ENCODE measurements at places on chromosomes 4 and X.
A peak's percentile ranks its signal among the peaks of the same experiment; 100 is the strongest.

DNA sequence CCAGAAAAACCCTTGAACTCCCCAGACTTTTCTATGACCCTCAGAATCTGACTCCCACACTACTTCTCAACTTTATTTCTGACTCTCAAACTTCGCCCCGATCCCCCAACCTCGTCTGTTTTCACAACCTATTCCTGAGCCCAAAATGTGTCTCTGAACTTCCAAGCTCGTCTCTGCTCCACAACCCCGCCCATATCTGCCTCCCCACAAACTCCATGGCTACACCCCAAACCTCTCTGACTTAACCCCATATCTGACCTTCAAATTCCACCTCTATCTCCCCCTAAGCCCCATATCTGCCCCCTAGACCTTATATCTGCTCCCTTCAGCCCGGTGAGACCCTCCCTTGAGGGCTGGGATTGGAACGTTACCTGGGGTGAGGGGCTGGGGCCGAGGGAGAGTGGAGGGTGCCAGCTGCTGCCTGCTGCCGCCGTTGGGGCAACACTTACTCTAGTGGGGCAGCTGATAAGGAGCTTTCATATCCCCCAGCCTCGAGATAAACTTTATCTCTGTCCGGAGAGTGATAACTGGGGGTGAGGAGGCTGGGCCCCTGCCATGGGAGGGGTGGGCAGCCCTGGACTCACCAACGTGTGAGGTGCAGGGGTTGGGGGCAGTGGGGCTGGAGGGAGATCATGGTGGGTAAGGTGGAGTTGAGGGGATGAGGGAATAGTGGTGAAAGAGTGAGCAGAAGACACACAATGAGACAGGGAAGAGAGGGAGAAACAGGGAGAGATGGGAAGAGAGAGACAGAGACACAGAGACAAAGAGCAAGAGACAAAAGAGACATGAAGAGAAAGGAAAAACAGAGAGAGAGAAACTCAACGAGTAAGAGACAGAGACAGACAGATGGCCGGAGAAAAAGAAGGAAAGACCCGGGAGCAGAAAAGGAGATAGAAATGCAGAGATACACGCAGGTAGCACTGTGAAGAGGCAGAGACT is 1.4 kb downstream of the GATA1 start:
- DNase-seq = no peak

- DNase-seq = no peak
Measured at GRCh38 chr4:53905276-53905940, 159.0 kb downstream of the CHIC2 start.

- DNase-seq = no peak
Measured at GRCh38 chr4:153438916-153439756, 27.0 kb upstream of the TMEM131L start.

- DNase-seq = peak; percentile 51
Measured at GRCh38 chr4:6720202-6720699, 4.3 kb downstream of the BLOC1S4 start.

DNA sequence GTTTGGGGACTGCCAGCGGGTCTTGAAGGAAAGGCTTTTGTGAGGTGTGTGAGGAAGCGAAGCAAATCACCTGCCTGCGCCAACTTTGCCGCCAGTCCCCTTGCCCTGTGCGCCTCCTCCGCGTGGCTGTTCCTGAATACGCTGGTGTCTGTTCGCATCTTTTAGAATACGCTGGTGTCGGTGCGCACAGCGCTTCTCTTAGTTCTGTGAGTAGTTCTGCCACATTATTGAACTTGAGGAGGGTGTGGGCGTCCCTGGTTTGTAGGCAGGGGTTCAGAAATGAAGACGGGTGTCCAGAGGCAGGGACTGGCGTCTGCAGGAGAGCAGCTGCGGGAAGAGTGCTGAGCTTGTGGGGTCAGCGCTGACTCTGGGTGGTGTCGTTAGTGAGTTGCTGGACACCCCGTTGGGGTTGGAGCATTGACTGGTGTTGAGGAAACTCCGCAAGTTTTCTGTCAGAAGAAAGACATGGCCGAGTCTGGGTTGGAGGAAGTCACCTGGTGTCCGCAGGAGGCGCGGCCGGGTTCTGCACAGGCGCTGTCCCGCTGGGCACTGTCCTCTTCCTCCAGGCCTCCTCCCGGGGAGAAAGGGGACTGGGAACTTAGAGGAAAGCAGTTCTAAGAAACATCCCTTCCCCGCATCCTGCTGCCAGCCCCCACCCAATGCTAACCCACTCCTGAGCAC is 930 bp downstream of the ZNF718 start:
- DNase-seq = peak; percentile 54

Measured in nucleus accumbens (tissue), 56 donors.